ENCODE measurements at places on chromosomes 4 and X. TPM values are rescaled to one million over a fixed set of nuclear protein-coding genes. Genes with fewer than 3 reads are reported as not detected.

Gene STAP1
- total RNA-seq: not detected

Gene NKX6-1
- 0.42 TPM for total RNA-seq

Gene GPM6B
- total RNA-seq: 0.14 TPM

Gene TNIP3
- 0.42 TPM for total RNA-seq

Gene HS3ST1
- total RNA-seq: 0.90 TPM

Measured in A549 treated with GW870086 at 1 μM for 4 hours (cell line).